ENCODE measurements at places on chromosomes 5 and 9.
A peak's percentile ranks its signal among the peaks of the same experiment; 100 is the strongest.

- DNase-seq, result no peak
These were observed 12.4 kb downstream of the SLC30A5 start for GRCh38 chr5:69105996-69106906.

GRCh38 chr5:82335806-82336205 is 57.7 kb upstream of the RPS23 start:
- DNase-seq, result no peak

GRCh38 chr5:39373791-39374190 is 9.5 kb upstream of the C9 start:
- DNase-seq, result no peak

DNA sequence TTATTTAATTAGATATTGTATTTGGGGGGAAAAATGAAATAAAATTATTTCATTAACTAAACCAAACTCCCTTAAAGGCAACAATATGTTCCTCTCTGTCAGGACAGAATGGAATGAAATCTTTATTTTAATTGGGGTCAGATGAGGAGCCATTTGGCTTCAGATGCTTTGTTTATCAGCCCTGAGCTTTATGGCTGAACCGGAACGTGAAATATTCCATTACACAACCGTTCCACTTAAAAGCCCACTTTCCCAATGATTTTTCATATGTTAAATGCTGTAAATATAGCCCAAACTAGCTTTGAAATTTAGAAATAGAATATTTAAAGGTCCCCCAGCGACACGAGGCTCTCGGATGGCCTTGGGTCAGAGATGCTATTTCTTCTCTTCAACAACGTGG is 149.5 kb downstream of the CRB2 start:
- DNase-seq, result no peak

- DNase-seq, result no peak
These were observed 109.5 kb downstream of the FOXD1 start for GRCh38 chr5:73339051-73339575.

- no peak for DNase-seq
These were observed 192.9 kb upstream of the RAD23B start for GRCh38 chr9:107090218-107090617.

DNA sequence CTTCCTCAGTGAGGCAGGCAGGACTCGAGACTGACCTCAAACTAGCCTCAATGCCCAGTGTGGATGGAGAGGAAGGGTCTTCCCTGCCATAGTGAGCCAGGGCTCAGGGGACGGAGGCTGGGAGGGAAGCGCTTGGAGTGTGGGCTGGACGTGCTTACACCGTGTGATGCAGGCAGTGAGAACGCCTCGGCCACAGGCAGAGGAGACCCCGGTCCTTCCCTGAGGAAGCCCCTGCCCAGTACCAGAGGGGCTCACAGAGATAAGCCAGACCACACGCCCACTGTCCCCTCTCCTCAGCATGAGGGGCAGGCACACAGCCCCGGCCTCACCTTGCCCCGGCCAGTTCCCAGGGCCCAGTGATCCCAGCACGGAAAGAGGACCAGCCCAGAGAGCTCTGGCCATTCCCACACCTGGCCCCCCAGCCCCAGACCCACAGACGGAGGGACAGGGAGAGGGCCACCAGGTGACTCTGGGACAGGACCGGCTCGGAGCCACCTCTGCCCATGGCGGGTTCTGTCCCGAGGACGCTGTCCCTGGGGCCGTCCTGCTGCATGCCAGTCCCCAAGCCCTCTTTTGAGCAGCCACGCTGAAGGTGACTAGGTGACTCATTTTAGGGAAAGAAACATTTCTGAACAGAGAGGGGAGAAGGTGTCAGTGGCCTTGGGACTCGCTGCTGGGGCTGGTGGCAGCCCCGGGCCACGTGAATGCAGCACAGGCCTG is 6.0 kb upstream of the NSMF start:
- no peak for DNase-seq

GRCh38 chr9:69377981-69378380 is 53.0 kb downstream of the ENTREP1 start:
- no peak for DNase-seq

DNA sequence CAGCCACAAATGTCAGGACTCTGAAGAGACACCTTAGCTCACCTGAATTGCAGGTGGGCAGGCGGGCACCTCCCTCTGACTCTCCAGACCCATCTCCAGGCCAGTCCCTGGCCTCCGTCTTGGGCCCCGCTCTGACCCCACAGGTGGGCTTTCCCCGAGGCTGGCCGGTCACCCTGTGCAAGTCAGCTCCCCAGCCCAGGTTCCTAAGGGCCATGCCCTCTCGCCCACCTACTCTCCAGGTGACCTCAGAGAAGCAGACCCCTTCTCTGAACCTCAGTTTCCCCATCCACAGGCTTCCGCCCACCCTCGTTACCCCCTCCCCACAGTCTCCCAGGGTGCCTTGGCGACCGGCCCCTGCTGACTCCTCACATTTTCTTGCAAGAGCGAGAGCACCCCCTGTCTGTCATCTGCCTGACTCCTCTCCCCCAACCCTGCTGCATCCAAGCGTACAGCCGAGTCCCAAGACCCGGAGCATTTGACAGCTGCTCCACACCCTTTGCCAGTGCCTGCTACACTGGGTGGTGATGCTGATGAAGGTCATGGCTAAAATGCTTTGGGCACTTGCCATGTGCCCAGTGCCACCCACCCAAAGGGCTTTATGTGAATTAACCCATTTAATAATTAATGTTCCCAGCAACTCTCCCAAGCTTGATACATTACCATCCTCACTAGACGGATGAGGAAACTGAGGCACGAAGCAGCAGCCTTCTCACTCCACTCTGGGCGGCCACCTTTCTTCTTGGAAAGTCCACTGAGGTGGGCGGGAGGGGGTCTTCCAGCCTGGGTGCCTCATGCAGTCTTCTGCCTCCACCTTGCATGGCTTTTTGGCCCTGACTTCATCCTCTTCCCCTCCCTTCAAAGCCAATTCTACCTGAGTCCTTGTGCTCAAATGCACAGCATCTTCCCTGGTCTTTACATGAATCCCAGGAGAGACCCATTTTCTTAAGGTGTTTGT is 51.1 kb upstream of the ORM1 start:
- peak; percentile 35 for DNase-seq

DNA sequence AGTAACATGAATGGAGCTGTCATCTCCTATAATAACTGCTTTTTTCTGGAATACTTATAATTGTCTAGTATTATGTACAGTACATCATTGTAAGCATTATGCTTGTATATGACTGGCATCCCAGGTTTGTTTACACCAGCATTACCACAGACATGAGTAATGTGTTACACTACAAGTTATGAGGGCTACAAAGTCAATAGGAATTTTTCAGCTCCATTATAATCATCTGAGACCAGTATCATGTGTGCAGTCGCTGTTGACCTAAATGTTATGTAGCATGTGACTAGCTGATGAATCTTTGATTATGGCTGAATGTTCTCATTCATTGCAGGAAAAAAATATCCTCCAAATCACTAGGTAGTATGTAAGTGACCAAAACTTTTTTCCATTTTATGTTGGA is 2.2 kb downstream of the ZCCHC9 start:
- DNase-seq, result no peak
